ENCODE measurements at places on chromosomes 11 and 22.

- no peak for DNase-seq
Observed at GRCh38 chr22:45512363-45512762, 9.7 kb downstream of the FBLN1 start.

GRCh38 chr11:73184953-73185671 is 33.0 kb upstream of the P2RY2 start:
- peak; percentile 8 for DNase-seq

DNA sequence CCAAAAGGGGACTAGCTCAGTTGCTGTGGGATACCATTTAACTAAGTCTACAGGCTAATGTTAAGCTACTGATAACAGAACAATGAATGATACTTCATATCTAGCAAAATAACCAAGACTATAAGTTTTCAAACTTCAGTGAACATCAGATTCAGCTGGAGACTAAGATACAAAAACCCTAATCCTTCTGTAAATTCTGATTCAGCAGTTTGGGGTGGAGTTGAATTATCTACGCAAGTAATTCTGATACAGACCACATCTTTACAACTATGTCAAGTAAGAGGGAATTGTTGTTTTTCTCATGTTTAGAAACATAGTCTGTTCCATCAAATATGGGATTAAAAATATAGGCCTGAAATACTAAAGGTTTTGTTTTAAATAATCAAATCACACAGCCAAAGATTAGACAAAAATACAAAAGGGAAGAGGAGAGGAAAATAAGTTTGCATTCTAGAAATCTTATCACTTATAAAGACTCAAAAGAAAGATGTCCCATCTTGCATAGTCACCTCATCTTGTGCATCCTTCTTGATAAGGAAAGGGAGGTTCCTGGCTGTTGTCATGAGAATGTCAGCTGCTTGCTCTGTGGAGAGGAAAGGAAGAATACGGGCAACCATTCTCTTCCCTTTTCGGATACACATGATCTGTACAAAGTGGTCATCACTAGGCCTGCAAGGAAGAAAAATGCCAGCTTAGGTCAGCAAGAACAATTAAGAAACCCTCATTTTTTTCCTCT is 21.4 kb downstream of the PATL1 start:
- DNase-seq = no peak

DNA sequence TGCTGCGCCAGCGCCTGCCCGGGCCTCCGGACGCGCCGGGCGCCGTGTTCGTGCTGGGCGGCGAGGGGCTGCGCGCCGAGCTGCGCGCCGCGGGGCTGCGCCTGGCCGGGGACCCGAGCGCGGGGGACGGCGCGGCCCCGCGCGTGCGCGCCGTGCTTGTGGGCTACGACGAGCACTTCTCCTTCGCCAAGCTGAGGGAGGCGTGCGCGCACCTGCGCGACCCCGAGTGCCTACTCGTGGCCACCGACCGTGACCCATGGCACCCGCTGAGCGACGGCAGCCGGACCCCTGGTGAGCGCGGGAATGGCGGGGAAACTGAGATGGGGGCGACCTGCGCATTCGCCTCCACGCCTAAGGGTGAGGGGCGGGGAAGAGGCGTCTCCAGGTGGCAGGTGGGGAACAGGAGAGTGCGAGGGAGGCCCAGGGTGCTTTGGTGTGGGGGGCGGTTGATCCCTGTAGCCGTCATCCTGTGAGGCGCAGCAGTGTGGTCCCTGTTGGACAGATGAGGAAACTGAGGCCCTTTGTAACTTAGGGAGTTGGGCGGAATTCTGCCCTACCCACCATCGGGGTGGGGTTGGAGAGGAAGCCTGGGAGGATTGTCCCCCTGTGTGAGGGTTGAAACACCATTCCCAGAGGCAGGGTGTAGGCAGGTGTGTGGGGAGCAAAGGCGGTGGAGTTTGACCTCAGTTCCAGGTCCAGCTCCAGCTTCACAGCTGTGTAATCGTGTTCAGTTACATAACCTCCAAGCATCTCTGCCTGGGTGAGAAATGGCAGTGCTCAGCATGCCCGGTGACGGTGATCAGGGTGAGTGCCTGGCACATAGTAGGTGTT is 758 bp downstream of the PDXP start:
- DNase-seq = no peak

DNA sequence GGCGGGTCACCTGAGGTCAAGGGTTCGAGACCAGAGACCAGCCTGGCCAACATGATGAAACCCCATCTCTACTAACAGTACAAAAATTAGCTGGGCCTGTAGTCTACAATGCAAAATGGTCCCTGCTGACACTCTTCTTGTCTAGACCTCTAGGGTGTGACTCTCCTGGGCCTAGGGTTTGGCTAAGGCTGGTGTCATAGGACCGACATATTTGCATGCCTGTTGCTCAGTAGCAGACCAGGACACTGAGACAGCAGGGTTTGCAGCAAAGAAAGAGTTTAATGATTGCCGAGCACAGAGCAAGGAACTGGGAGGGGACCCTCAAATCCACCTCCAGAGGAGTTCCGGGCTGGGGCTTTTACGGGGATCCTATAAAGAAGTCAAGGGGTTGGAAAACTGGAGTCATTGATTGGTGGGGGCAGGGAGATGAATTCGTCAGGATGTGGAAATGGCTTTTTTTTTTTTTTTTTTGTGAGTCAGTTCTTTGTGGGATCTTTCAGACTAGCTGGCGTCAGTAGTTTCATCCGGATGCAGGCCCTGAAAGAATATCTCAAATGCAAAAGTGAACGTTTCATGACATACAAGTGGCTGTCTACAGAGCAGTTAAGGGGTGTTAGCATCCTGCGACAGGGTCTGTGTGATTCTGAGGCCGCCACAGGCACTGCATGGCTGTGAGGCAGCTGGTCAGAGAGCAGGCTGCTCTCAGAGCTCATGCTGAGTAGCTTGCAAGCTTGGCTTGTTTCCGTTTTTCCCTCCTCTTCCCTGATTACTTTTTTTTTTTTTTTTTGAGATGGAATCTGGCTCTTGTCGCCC is 27.2 kb upstream of the A4GALT start:
- DNase-seq = no peak

DNA sequence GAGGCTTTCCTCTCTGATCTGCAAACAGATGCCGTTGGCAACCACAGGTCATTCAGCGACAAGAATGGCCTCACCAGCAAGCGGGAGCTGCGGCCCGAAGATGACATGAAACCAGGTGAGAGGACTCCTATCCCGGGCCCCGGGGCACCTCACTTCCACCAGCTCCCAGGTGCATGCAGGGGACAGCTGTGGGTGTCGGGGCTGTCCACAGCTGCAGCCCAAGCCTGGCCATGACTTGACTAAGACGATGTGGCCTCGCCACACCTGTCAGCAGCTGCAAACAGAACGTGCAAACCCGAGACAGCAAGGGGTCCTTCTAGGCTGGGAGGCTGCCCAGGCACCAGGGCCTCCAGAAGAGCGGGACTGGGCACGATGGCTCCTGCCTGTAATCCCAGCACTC is 3.6 kb downstream of the GAL start:
- DNase-seq = no peak

- DNase-seq = no peak
Observed at GRCh38 chr11:96122601-96123074, 198.7 kb upstream of the MTMR2 start.

GRCh38 chr11:14112721-14113120 is 150.2 kb downstream of the SPON1 start:
- no peak for DNase-seq

GRCh38 chr11:34634694-34635062 is 13.8 kb downstream of the EHF start:
- no peak for DNase-seq

GRCh38 chr22:46679706-46680269 is 58.3 kb downstream of the CERK start:
- DNase-seq = no peak

- DNase-seq = peak; percentile 38
Observed at GRCh38 chr22:50269970-50270665, at the start of gene MAPK11. Gene MAPK11, minus strand, starts transcription at chr22:50270380. Its CDS starts 88 bp downstream, at chr22:50270292.

DNA sequence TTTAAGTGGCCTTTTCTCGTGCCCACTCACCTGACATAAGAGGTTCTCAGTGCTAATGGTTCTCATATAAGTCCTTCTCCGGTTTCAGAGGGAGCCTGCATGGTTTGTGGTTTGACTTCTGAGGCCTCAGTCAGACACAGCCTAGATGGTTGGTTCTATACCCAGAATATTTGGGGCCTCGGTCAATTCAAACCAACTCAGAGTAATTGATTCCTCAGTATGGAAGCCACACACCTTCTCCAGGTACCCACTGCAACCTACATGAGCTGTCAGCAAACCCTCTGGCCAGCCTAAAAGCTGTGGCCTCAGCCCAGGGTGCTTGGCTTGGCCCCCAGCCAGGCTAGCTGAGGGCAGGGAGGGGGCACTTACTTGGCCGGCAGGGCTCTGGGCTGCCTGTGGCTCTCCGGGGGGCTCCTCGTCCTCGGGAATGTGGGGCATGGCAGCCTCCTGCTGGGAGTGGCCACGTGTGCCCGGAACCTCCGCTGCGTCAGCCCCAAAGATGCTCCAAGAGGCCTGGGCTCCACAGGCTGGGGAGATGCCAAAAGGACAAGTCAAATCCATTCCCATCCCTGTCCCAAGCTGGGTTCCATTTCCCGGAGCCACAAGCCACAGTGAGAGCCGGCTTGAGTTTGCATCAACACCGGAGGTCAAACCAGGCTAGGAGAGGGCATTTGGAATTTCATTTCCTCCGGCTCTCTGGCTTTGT is 41.7 kb downstream of the IRAG1 start:
- no peak for DNase-seq

GRCh38 chr11:85947431-85948272 is 92.5 kb downstream of the CCDC83 start:
- DNase-seq = no peak

DNA sequence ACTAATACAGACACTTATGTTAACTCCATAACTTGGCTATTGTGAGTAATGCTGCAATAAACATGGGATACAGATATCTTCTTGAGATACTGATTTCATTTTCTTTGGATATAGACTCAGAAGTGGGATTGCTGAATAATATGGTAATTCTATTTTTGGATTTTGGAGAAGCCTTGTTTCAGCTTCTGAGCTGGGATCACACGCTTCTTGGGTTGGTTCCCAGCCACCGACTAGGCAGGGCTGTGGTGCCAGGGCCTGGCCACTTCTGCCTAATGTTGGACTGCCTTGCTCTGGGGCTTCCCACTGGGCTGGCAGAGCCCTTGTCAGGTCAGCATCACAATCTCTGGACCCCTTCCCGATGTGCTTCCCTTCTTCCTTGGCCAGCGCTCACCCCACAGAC is 14.0 kb upstream of the MCHR1 start:
- no peak for DNase-seq

DNA sequence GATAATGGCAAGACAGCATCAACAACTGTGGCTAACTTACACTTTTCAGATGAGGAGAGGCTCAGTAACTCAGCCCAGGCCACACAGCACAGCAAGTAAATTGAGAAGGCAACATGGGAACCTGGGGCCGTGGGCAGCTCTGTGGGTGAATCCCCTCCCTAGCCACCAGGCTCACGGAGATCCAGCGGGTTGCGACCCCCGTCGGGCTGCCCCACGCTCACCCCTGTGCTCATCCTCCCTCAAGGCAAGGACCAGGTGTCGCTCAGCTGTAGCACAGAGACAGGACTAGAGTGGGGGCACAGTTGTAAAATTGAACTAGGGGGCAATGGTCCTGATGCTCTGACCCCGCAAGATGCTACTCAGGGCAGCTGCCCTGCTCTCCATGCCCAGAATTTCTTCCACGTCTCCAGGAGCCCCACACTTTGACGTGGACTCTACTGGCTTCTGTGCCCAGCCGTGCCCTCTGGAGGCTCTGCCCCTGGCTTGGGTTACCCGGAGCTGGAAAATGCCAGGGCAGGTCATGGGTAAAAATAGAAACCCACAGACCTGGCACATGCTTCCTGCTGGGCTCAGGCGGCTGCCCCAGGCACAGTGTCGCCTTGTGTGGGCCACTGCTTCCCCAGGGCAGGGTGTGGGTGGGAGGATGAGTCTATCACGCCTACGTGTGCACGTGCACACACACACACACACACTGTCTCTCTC is 9.0 kb downstream of the TUBA8 start:
- no peak for DNase-seq

DNA sequence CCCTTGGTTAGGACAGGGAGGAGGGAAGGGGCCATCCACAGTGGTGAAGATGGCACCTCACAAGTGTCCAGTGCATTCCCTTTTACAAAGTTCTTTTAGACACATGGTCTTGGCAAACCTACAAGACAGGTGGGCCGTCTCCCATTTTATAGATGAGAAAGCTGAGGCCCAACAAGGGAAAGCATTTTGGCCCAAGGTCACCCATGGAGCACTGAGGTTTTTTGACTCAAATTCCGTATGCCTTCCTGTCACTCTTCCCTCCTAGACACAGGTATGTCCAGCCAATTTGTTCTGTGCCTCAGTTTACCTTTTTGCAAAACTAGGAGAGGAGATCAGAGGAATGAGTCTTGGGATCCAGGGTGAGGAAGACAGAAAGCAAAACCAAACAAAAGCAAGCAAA is 1.2 kb downstream of the C1QTNF4 start:
- DNase-seq = no peak

GRCh38 chr11:66014804-66015453 is 3.1 kb downstream of the CST6 start:
- DNase-seq = no peak

- DNase-seq = peak; percentile 5
Observed at GRCh38 chr22:41620589-41621098, at the start of gene DESI1. Gene DESI1, minus strand, starts transcription at chr22:41621043. Its CDS starts 204 bp downstream, at chr22:41620839.

DNA sequence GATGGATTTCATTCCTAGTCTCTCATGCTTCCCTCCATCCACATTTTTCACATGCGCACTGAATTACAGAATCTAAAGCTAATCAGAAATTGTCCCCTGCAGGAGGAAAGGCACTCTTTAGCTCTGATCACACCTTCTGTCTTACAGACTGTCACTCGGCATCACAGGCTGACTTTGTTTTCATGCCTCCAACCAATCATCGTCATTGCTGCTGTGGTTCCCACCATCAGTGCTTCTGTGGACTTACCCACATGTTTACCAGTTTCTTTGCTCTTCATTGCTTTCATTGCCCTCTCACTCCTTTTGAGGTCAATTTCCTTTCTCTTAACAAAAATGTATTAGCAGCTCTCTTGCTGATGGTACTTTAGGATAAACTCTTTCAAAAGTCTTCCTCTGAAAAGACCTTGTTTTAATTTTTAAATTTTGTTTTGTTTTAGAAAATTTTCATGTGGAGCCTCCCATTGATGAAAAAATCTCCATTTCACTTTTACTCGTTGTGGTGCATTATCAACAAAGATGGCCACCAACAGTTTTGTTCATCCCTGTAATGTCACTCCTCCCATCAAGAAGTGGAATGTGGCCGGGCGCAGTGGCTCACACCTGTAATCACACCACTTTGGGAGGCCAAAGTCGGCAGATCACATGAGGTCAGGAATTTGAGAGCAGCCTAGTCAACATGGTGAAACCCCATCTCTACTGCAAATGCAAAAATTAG is 20.2 kb upstream of the TREH start:
- DNase-seq = peak; percentile 30
